Activated naive CD4-positive, alpha-beta T cell treated with anti-CD3 and anti-CD28 coated beads, Interleukin-2, amount 10 ng/mL, durations not matched to agents 7 days and 5 days (primary cell): ENCODE measurements at places on chromosomes 7 and 10.

DNA sequence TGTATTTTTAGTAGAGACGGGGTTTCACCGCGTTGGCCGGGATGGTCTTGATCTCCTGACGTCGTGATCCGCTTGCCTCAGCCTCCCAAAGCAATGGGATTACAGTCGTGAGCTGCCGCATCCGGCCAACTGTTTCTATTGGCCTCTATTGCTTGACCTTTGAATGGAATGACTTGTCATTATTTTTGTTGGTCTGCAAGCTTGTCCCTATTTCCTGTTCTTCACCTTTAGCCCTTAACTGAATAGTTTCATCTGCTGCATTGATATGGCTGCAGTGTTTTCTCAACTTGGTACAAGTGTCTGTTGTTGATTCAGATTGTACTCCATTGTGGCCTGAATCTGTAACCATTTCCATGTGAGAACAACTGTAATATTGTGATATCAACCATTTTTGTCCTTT is 105.5 kb downstream of the POLL start:
- no peak for DNase-seq

DNA sequence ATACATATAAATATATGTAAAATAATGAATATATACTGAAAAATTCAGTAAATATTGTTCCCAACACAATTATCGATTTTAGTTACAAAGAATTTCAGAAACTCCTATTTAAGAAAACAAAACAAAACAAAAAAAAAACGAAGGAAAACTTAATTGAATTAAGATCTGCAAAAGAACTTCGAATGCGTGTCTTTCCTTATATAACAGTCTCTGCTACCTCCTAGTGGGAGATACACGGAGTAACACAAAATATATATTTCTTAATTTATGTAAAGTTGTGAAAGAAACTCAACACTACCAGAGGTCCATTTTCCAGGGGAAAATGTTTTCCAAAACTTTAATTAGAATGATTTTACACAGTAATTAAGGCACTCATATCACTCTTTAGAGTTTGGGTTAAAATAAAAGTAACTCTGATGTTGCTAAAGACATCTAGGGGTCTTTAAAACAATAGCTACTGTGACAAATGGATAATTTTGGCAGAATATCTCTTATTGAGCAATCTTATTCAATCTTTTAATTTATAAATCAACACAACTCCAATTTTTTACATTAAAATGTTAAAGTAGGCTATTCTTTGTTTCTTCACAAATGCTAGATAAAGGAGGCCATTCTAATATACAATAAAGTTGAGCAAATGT is 41.6 kb downstream of the NEBL start:
- no peak for DNase-seq

GRCh38 chr7:45938626-45939302 is 17.7 kb upstream of the IGFBP3 start:
- no peak for DNase-seq

DNA sequence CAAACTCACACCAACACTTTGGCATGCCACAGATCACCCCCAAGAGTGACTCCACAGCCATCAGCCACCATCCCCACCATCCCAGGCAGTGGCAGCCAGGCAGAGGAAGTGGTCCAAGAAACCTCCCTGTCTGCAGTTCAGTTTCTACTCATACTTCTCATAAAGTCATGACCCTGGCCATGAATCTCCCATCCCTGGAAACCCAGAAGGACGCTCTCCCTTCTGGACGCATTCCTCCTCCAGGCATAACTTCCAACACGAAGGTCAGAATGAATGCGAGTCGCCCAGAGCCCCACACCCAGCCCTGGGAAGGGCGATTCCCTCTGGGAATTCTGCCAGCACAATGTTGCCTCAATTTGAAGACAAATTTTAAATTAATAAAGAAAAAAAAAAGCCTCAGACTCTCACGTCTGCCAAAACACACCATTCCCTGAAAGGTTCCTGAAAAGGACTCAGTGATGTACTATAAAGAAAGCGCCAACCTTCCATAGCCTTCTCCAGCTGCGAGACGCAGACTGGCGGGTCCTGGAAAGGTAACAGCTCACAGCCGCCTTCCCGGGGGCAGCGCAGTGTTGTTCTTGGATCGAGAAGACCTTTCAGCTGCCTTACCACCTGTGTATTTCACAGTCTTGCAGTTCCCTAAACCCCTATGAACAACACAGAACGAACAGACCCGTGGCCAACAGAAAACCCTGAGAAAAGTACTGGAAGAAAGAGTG is 307.6 kb downstream of the FRMD4A start:
- DNase-seq, result no peak
